ENCODE measurements at places on chromosomes 11 and 22. TPM values are rescaled to one million over a fixed set of nuclear protein-coding genes. Genes with fewer than 3 reads are reported as not detected.

C11orf42 gene
- not detected for polyA plus RNA-seq

PTS gene
- 54.4 TPM for polyA plus RNA-seq

NEFH gene
- 0.10 TPM for polyA plus RNA-seq

DNA sequence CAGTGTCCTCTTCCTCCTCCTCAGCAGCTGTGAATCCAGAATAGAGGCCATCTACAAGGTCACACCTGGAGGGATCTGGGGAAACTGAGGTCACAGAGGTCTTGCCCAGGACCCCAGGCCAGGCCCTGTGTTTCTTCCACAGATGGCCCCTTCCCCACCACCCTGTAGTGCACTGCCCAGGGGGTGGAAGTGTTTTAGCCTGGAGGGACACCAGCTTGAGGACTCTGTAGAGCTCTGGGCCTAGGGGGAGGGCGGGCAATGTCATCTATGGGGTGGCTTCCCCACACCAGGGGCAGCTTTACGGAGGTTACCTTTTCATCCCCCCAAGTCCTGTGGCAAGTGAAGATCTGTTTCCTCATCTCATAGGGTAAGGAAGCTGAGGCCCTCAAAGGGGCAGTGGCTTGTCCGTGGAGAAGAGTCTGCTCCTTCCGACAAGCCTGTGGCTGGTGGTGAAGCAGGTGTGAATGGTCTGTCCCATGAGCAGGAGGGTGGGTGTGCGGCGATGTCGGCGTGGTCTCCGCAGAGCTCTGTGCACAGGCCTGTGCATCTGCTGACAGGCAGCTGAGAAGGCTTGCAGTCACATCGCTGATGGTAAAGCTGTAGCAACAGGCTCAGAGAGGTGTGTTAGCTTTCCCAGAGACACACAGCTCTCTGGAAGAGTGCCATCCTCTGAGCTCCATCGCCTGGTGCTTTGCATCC is 74.1 kb upstream of the WNT7B start:
- peak; percentile 29 for DNase-seq

DNA sequence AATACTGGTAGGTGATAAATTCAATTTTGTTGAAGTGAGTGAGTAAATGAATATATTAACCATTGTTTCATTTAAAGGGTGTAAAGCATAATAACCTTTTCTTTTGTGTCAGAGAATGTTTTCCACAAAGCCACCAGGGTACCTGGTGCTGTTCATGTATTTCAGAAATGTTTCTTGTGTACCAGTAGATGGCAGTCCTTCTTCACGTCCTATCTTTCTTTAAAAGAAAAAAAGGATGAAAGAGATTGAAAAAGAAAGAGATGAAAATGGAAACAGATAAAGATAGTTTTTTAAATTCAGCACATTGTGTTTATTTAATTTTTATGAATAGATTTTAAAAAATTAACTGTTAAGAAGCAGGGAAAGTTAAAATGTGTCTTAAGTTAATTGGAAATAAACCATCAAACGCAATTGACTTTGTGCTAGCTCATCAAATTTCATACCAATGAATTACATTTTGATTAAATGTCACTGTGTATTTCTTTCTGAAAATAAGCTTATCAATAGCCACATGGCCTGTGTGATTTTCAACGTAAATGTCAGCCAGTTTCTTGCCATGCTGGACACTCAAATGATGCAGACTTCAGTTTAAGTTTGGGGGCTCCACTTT is 65.5 kb upstream of the CHORDC1 start:
- DNase-seq, result no peak

DNA sequence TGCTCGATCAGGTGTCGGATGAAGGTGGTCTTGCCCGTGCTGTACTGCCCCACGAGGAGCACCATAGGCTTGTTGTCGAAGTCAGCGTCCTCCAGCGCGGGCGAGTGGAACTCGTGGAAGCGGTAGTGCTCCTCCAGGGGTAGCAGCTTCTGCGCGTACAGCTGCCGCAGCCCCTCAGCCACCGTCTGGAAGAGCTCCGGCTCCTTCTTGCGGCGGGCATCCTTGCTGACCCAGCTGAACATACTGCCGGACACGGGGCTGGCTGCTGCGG is 263 bp downstream of the EHD1 start:
- DNase-seq, result no peak

DNA sequence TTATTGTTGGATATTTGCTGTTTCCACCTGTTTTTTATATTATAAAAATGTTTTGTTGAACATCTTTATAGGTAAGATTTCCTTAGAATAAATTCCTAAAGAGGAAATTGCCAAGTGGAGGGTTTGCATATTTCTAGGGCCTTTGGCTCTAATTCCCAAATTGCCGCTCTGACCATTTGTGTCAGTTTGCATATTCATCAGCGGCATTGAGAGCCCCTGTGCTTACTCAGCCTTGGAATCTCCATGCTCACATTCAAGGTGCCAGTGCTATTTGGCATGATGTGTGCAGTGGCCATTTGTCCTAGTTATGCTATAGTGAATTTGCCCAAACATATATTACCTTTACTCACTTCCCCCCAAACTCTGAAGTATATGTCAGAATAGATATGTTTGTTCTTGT is 25.5 kb downstream of the KREMEN1 start:
- DNase-seq, result no peak

GRCh38 chr22:19723232-19723982 is at the start of gene GP1BB:
TSS of gene GP1BB (plus strand) at chr22:19723539. CDS start at chr22:19723570, 31 bp downstream.
- peak; percentile 79 for DNase-seq

DNA sequence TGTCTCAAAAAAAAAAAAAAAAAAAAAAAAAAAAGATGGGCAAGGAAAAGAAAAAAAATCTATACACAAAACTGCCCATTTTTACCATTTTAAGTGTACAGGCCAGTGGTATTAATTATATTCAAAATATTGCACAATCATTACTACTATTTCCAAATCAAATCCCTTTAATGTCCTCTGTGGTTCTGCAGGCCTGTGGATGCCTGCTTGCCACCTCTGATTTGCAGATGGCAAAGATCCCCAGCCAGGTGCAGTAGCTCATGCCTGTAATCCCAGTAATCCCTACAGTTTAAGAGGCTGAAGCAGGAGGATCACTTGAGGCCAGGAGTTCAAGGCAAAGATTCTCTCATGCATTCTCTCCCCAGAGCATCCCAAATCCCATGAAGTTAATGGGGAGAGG is 20.2 kb downstream of the RFPL1 start:
- no peak for DNase-seq

- DNase-seq, result no peak
Measured at GRCh38 chr22:29146091-29146560, 59.6 kb upstream of the EMID1 start.

GRCh38 chr22:45980761-45981160 is 3.8 kb upstream of the WNT7B start:
- DNase-seq, result no peak

- no peak for DNase-seq
Measured at GRCh38 chr11:113373981-113374560, 13.5 kb upstream of the ANKK1 start.

DNA sequence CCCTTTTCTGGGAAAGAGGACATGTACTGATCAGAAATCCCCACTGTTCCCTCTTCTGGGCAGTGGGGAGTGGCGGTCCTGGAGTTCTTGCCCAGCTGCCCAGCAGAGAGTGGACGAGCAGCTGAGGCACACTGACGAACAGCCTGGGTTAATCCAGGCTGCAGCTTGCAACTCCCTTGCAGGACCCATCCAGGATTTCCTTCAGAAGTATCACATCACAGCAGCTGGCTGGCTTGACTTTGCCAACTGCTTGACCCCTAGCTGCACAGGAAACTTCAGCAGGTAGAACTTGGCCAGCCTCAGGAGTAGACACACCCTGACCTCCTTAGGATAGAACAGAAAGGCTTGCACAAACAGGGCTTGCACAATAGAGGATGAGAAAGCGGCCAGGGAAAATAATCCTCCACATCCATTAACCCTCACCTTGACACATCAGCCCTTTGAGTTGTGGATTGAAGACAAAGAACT is 27.9 kb upstream of the FZD4 start:
- no peak for DNase-seq

DNA sequence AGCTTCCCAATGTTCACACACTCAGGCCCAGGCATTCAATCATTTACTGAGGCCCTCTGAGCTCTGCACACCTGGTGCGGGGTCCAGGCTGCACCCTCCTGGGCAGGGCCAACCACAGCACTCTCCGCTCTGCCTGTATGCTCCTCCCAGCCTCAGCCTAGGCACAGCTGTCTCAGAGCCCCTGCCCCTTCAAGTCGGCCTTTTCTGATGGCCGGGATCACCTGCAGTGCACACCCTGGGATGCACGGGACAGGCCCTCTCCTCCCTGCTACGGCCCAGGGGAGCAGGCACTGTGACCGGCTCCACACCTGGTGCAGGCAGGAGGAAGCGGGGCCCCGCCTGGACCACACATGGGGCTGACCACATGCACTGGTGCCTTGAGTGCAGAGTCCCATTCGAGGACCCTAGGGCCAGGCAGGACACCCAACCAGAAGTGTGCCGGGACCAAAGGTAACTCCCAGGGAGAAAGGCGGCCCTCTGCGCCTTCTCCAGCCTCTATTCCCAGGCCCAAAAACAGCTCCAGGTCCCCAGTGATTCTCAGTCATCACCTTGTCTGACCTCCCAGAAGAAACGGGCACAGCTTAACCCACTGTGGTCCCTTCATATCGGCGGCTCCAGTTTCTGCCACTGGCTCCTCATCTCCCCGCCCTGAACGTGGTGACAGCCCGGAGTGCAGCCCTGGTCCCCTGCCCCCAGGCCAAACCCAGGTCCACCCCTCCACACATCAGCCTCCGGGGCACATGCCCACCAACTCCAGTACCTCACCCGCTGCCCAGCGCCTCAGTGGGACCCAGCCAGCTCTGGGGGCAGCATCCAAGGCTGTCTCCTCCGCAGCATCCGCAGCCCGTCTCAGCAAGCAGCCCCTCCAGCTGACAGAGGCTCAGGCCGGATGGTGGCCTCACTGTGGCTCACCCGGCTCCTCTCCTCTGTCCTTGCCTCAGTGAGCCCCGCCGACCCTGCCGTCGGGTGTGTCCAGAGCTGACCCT is 17.5 kb downstream of the SULT4A1 start:
- DNase-seq, result no peak

DNA sequence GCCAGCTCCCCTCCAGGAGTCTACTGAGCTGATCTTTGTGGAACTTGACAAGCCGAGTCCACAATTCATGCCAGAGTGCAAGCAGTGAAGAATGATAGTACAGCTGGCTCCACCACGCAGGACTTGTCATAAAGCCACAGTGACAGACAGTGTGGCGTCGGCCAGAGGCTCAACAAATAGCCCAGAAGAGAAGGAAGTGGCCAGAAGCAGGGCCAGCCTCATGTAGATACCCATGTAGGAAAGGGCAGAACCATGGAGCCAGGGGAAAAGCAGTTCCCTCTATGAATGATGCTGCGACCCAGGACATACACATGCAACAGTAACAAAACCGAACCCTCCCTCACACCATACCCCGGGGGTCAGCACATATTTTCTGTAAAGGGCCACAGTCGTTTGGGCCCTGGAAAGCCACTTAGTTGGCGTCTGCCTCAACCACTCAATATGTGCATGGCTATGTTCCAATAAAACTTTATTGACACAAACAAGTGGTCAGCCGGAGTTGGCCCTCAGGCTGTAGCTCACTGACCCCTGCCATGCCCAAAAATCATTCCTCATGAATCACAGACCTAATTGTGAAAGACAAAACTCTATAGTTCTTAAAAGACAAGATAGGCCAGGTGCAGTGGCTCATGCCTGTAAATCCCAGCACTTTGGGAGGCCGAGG is 161.4 kb downstream of the BRD1 start:
- no peak for DNase-seq
